AG09309 (cell line): ENCODE measurements at places on chromosomes 5 and 9.

DNA sequence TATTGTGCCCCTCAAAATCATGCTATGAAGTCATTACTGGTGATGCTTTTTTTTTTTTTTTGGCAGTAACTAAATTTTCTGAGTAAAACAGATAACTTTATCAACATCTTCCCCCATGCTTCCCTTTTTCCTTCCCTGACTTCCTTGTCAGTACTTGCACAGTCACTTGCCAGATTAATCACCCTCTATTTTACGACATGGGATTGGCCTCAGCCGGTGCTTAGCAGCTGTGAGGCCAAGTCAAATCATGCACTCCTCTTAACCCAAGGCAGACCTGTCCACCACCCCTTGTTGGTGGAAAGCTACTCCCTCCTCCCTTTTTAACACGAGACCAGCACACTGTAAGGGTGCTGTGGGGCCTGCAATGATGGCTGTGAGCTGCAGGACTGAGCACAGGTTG is 118.0 kb upstream of the OTULINL start:
- no peak for DNase-seq

DNA sequence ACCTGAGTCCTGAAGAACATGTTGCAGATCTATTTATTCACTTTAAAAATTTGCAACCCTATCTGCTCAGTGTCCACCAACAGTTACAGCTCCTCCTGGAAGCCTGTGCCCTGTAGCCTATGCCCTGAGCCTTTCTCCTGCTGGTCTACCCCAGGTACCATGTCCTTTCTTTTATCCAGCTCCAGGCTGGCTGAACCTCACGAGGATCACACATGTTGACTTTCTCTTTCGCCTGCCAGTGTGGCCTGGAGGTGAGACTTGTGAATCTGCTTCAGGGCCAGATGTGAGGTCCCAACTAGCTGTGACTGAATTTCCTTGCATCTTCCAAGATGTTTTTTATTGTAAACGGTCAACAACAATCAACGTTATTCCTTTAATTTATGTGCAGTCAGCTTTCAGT is 70.7 kb downstream of the GDNF start:
- no peak for DNase-seq

DNA sequence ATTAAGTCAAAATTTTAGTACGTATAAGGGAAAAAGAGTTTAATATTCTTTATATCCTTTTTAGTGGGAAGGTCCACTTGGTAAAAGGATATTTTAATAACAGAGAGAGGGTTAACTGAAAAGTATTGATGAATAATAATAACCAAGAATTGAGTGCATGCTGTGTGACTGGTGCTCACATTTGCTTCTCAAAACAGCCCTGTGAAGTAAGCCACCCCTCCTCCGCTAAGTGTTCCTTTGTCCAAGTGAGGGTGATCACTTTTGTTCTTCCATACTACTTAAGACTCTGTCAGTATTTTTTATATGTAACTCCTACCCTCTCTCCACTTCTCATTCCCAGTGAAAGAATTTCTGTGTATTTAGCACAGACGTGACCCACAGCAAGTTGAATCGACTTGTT is 51.5 kb downstream of the SLC44A1 start:
- no peak for DNase-seq

GRCh38 chr9:101055516-101055915 is 27.0 kb downstream of the PLPPR1 start:
- no peak for DNase-seq

DNA sequence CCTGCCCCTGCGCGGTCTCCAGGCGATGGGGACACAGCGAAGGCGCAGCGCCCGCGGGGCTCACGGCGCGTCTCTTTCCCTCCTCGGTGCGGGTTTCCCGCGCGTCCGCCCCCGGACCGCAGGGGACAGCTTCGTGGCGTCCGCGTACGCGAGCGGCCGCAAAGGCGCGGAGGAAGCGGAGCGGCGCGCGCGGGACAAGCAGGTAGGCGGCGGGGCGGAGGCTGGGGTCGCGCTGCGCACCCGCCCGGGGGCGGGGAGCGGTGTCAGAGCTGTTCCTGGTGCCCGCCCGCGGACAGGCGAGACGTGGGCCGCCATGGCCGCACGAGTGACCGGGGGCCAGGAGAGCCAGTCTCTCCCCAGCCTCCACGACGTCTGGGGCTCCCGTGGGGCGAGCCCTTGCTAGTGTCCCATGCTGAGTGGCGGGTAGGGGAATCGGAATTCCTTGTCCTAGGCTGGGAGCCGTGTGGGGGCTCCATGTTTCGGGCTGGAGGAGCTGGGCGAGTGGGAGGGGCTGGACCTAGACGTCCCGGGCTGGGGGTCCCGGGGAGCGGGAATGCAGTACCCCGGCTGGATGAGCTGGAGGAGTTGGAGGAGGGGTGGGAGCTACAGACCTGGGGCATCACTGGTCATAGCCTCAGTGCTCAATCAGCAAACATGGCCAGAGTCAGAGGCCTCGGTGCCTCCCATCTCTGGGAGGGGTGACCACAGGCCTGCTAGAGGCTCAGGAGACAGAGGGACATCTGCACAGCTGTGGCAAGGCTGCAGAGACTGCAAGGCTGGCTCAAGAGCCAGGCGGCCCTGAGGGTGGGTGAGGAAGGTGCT is 968 bp downstream of the NKD2 start:
- DNase-seq = no peak

DNA sequence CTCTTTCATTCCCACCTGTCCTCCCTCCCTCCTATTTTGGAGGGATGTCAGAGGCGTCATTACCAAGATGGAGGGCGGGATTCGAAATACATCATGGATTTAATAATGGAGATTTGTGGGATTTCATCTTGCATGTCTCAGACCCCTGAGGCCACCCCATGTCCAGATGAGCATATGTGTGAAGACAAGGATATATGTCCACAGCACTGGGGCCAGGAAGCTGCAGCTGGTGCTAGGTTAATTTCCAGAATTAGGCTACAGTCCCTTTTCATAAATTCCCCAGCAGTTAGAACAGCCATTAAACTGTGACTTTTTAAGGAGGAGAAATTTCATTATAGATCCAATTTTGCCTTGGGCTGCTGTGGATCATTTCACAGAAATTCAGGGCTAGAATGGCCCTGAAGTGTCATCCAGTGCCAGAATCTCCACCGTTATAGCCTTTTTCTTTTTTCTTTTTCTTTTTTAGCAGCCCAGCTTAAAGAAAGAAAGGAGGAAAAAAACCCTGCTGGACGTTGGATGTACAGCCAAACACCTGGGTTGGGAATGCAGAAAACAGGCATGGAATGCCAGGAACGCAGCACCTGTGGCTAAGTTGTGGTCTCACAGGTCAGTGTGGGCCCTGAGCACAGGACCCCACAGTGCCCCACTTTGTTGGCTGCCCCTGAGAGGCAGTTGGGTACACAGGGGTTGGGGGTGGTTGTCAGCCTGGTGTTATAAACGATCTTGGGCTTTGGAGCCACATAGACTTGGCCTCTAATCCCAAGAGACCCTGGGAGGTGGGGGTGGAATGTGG is 50.2 kb upstream of the CXCL14 start:
- no peak for DNase-seq

GRCh38 chr9:27247756-27248155 is 49.2 kb downstream of the EQTN start:
- DNase-seq = peak; percentile 24

DNA sequence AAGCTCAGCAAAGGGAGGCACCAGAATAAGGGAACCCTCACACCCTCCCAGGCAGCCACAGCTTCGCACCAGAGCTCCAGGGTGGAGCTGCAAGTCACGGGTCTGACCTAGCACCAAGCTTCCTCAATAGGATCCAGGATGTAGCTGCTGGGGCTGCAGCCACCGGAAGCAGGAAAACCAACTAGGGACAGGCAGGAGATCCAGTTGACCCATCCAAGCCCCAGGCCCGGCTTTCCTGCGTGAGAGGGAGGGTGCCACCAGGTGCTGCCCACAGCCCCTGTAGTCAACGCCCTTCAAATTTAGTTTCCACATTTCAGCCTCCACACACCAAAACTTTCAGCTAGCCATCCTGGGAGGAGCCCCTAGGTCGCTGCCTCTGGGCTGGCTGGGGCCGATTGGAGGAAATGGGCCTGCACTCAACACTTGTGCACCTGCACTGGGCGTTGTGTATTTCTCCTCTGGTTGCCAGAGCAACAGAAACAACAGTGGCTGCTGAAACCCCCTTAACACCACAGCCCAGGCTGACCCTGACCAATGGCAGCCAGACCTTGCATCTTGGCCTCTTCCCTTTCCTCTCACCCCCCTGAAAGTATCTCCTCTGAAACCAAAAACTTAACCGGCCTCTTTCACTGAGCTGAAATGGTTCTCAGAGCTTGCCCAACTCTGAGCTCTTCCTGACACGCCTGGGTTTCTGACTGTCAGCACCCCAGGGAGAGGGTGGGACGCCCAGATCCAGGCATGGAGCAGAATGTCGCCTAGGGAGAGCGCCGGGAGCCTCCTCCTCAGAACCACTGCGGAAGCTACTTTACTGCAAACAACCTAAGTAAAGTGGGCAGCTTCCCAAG is 226.5 kb upstream of the MAP3K1 start:
- DNase-seq = no peak

DNA sequence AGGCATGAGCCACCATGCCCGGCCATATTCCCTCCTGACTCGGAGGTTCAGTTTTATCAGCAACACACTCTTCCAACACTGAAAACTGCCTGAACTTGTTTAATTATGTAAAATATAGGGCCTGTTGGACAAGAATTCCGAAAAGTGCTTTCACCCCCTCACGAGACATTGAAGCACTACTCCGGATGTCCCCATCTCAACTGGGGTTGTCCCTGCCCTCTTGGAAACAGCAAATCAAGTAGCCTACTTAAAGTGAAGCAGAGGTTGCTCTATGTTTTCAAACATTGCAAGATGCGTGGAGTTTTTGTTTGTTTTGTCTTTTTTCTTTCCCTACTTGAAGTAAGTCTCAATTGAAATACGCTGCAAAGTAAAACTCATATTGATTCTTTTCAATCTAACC is 7.6 kb downstream of the PTGER4 start:
- DNase-seq = no peak

DNA sequence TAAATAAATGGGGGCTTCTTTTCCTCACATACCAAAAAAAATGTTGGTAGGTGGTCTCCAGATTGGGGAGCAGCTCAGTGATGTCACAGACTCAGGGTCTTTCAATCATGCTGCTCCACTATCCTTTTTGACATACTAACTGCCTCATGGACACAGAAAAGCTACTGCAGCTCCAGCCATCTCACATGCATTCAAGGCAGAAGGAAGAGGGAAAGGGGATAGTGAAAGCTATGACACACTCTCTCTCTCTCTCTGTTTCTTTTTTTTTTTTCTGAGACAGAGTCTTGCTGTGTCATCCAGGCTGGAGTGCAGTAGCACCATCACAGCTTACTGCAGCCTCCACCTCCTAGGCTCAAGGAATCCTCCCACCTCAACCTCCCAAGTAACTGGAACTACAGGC is 7.9 kb upstream of the ADGRD2 start:
- DNase-seq = no peak

DNA sequence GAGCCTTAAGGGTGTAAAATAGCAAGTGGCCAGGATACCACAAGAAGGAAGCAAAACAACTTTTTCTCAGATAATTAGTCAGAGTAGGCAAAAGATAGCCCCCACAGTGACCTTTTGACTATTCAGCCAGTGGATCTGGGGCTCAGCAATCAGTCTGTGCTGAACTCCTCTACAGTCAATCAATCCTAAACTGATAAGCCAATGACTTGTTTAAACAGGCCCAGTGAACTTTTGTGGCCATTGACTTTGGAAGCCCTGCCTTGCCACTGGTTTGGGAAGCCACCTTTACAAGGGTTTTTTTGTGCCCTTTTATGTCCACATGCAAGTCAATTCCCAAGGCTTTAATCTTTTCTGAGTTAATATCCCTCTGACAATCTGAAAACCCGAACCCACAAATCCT is 1565.0 kb upstream of the WWC1 start:
- no peak for DNase-seq

GRCh38 chr5:173968154-173968797 is 20.7 kb upstream of the C5orf47 start:
- no peak for DNase-seq

- no peak for DNase-seq
Measured at GRCh38 chr5:66912787-66913186, 283.8 kb downstream of the CD180 start.

GRCh38 chr5:61306531-61307131 is 25.4 kb upstream of the ZSWIM6 start:
- peak; percentile 59 for DNase-seq

- DNase-seq = no peak
Measured at GRCh38 chr5:61617995-61618525, 286.0 kb downstream of the ZSWIM6 start.

GRCh38 chr5:71564895-71565294 is 22.2 kb upstream of the MCCC2 start:
- no peak for DNase-seq

DNA sequence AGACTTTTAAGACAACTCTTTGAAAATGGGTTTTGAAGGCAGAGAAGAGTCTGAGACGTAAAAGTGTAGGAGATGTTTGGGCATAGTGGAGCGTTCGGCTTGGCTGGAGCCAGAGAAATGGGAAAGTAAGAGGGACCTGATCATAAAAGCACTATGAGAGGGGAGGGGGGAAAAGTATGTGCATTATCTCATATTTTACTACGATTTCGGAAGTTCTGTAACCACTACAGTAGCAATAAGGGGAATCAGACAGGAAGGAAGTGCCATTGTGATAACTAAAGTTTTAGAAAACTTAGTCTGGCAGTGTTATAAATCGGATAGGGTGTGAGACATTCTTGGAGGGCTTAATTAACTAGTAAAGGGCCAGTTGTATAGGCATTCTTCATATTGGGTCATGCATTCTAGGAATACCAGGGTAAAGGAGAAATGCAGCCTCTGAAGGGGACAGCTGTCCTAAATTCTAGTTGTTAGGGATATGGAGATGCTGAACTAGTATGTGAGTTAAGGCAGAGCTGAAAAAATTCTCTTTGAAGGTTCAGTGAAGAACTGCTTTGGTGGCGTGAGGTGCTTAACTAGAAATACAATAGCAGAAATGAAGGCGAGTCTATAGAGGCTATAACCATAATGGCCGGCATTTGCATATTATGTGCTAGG is 83.8 kb upstream of the FREM1 start:
- DNase-seq = no peak

- no peak for DNase-seq
Measured at GRCh38 chr9:22210936-22211335, 201.8 kb upstream of the CDKN2B start.

- DNase-seq = peak; percentile 33
Measured at GRCh38 chr9:77475641-77476473, 172.3 kb downstream of the GNA14 start.

GRCh38 chr5:176748073-176748966 is 62.0 kb upstream of the UNC5A start:
- DNase-seq = no peak

GRCh38 chr5:170755679-170756456 is 27.7 kb upstream of the GABRP start:
- DNase-seq = no peak

- no peak for DNase-seq
Measured at GRCh38 chr5:77778398-77778797, 2.3 kb upstream of the TBCA start.
